NCI-H774 (cell line): ENCODE measurements at places on chromosomes 5 and 9.

GRCh38 chr9:90870621-90871326, 69.2 kb downstream of the SYK start:
- peak; percentile 44 for DNase-seq

DNA sequence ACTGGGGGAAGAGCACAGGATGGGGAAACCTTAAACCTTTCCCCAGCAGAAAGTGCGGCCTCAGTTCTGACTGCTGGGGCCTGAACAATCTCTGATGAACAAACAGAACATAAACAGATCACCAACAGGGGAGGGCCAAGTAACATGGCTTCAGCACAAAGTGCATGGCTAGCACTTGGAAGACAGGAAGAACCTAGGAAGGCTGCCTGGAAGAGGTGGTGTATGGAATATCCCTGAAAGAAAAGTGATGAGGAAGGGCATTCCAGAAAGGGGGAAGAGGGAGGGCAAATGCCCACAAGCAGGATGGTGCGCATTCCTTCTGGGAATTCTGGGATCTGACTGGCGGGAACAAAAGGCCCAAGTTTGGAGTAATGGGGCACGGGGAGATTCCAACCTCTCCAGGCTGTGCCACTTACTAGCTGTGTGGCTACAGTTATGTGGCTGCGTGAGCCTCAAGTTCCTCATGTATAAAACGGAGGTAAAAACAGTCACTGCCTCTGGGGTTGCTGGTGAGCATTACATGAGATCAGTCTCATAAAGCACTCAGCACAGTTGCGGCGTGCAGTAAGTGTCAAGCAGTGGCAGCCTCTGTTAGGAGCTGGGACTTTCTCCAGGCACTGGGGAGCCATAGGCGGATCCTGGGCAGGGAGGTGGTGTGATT, 1.6 kb downstream of the PDGFRB start:
- DNase-seq, result no peak

DNA sequence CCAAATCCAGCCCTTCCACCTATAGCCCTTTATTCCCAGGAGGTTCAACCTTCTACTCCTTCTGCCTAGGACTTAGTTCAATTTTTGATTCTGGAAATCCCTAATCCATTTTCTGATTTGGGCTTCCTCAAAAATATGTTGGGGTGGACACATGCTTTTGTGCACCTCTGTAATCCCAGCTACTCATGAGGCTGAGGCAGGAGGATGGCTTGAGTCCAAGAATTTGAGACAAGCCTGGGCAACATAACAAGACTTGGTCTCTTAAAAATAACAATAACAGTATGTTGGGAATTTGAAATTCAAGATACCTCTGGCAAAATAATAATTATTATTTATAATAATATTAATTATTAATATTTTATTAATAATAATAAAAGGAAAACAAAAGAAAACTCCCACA, 188.7 kb upstream of the TLE4 start:
- DNase-seq, result no peak

DNA sequence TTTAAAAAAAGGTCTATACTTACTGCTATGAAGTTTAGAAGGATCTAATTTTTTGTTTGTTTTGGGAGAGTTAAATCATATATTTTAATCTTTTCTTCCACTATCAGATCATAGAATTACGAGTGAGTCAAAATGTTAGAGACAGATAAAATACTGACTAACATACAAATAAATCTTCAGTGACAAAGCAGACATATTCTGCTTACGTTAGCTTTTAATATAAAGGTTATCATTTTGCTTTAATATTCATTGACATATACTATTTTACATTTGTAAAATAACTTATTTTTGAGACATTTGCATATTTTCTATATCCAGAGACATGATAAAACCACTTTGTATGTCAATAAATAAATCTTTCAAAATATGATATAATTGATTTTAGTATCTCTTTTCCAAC, 64.6 kb upstream of the GABRA1 start:
- no peak for DNase-seq

- peak; percentile 79 for DNase-seq
Measured at GRCh38 chr9:95028853-95029219, 288.7 kb downstream of the FANCC start.

GRCh38 chr9:36900136-36900855, 133.8 kb downstream of the PAX5 start:
- no peak for DNase-seq

DNA sequence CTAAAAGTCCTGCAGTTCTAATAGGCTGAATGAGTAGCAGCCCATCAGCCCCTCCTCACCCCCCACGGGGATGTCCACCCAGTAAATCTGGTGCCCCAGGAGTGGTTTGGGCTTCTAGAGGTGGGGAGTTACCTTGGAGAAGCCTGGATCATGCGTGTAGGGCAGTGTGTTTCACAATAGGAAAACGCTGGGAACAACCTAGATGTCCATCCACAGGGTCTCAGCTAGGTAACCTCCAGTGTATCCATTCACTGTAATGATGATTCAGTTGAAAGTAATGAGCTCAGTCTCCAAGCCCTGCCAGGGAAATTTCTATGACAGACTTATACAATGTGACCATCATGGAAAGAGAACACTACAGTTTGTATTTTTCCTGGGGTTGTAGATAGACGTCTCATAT, 51.8 kb downstream of the NDST1 start:
- DNase-seq, result no peak

DNA sequence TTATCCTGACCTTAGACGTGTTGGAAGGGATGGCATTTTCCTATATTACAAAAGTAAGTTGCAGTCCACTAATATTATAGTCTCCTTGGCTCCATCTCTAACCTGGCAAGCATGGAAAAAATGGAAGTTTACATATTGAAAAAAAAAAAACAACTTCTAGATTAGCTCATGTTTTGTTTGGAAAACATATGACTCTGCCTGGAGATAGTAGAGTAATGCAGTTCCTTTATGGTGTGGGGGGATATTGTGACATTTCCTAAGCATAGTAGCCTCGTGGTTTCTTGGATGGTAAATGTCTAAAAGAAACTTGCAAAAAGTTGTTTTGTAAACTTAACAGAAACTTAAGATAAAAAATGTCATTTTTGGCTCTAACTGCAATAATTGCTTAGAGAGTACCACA, 244.4 kb upstream of the FBXL7 start:
- no peak for DNase-seq

DNA sequence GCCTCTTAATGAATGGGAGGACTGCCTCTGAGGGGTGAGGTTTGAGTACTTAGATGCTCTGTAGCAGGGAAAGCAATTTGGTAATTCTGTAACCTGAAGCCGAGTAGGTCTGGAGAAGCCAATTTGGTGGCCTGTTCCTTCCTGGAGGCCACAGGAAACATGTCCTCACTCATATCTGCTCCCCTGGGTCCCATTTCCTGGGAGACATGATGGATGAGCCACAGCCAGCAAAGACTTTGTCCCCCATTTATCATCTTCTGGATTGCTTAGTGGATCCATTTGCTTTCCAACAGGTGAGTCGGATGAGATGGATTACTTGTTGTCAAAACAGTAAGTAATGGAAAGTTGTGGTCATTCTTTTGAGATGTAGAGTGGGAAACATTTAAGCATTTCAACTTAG, 99.8 kb upstream of the KLF9 start:
- no peak for DNase-seq

- DNase-seq, result no peak
Measured at GRCh38 chr9:134634667-134635230, 6.9 kb upstream of the COL5A1 start.

GRCh38 chr5:41414598-41414997, 95.8 kb downstream of the PLCXD3 start:
- DNase-seq, result no peak

- DNase-seq, result no peak
Measured at GRCh38 chr9:134026981-134027380, 1.7 kb downstream of the BRD3OS start.

- DNase-seq, result no peak
Measured at GRCh38 chr5:17367256-17367840, 130.7 kb upstream of the TAF11L2 start.

DNA sequence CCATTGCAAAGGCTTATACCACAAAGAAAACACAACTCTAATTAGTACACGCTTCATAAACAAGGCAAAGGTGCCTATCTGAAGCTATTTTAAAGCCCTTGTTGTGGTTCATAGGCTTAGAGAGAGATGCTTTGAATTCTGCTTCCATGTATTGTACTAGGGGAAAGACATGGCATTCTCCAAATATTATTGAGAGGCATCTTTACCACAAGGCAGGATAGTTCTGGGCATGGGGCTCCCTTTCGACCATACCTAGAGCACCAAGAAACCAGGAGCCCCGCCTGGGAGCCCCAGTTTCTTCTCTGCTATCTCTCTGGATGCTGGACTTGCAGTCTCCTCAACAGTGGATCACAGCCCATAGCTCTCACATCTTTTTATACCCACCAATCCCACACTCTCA, 93.7 kb downstream of the NFIB start:
- DNase-seq, result no peak

GRCh38 chr5:21823076-21823574, 1030.0 kb downstream of the CDH12 start:
- no peak for DNase-seq

DNA sequence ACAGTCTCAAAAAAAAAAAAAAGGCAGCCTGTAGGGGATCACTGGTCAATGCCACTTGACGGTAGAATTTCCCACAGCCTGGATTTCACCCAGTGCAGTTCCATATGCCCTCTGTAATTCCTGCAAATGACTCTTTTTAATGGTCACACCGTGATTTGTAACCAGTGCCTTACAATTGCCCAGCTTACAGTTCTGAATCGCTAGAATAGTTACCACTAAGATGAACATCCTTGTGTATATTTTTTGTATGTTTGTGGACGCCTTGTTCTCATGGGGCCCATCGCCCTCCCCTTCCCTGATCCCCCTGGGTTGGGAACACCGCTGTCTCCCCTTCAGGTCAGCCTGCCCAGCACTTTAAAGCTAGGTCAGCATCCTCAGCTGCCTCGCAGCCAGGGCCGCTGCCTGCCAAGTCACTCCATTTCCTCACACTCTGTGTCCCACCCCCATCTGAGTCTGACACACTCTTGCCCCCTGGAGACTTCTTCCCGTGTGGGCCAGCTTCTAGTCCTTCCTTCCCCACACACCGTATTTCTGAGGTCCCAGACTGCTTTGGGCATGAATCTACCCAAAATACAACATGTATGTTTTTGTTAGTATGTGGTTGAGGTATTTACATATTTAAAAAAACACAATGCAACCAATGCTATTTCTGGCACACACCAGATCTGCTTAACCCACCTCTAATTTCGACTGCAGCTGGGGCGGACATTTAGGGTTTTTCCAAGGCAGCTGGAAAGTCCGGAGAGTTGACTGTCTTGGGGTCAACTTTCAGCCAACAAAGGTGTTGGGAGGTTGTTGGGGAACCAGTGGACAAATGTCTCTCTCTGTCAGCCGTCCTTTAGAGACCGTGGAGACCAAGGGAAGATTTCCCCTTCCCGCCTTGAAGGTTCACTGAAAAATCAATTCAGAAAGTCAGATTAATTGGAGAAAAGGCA, 120.5 kb upstream of the NEK6 start:
- no peak for DNase-seq

DNA sequence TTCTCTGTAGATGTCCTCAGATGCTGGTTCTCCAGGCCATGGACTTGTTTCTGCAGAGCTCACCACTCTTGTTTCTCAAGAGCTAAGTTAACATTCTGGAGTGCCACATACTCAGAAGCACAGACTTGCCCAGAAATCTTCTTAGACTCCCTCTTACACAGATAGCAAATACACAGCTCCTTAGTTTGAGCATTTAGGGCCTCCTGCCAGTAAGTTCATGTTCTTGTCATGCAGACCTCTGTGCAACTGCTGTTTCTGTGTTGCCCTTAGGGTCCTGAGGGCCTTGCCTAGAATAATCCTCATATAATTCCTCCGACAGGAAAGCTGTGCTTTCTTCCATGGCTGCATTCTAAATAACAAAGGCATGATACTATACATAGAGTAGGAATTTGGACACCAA, 1.3 kb upstream of the PTPDC1 start:
- no peak for DNase-seq

- DNase-seq, result no peak
Measured at GRCh38 chr5:115274584-115274983, 11.9 kb upstream of the PGGT1B start.

- no peak for DNase-seq
Measured at GRCh38 chr9:36222449-36222848, 31.7 kb downstream of the CLTA start.

DNA sequence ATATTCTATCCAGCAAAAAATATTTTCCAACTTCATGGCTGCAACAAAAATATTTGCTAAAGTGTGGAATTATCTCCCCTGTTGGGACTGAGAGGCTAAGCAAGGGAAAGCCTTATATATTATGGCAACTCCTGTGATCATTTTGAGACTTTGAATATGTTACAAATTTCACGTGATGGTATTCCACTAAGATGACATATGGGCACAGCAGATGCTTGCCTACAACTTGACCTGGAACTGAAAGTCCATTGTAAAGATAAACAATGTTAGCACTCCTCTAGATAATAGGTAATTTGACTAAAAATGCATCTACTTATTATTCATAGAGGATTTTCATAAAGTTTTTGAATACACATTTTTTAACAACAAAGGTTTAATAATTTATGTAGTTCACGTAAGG, 1141.5 kb upstream of the CDH6 start:
- DNase-seq, result no peak

DNA sequence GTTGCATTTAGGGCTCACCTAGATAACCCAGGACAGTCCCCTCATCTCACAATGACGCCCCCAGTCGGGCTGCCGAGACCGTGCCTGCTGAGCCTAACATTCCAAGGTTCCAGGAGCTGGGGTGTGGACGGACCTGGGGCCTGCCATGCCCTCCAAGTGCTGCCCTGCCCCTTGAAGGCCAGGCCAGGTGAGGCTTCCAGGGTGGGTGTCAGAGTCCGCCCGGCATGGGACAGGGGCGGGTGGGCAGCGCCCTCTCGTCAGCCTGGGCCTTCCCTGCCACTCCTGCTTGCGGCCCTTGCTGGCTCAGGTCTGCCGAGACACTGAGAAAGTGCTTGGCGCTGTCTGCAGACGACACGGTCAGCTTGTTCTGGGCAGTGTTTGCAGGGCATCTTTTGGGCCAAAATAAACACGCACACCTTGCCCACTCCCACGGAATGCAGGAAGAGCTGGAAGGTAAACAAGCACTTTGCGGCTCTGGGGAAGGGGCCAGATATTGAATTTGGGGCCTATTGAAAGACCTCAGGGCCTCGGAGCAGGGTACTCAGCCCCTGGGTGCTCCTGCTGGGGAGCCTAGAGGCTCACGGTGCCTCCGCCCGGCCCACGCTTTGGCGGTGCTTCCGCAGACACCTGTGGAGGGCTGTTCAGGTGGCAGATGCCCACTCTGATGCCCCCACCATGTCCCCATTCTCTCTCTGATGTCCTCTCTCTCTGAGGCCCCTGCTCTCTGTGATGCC, 4.2 kb upstream of the SCGB3A1 start:
- DNase-seq, result no peak
